Stimulated activated naive CD8-positive, alpha-beta T cell treated with anti-CD3 and anti-CD28 coated beads, Interleukin-15, Interleukin-2, amounts not matched to agents 100 U/mL and 50 U/mL, for 24 hours (primary cell): ENCODE measurements at places on chromosomes 3 and 15.
A peak's percentile ranks its signal among the peaks of the same experiment; 100 is the strongest.

DNA sequence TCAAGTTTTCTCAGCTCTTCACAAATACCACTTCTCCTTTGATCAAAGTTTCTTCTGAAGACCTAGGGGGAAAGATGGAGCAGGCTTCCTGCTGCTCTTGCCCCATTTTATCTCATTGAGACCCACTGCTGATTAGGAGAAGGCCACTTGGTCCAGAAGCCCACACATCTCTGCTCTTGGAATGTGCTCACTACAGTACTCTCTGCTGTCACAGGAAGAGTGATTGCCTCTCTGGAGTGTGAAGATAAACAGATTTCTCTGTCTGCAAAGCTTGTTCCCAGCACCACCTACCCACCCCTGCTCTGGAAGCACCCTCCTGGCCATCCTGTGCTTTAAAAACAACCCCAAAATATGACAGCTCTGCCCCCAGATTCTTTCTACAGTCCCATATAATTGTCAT lies 41.3 kb upstream of the PRTG start:
- DNase-seq: no peak

DNA sequence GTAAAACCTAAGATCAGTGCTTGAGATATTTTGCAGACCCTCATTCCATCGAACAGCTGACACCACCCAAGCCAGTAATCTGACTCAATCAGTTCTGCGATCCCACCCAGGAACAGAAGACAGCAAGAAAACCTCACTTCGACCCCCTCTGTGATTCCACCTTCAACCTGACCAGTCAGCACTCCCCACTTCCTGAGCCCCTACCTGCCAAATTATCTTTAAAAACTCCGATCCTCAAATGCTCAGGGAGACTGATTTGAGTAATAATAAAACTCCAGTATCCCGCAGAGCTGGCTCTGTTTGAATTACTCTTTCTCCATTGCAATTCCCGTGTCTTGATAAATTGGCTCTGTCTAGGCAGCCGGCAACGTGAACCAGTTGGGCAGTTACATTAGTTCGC lies 25.7 kb upstream of the CLDN16 start:
- no peak for DNase-seq

- DNase-seq: no peak
These were observed 297.2 kb downstream of the FHIT start for GRCh38 chr3:60954048-60954447.

DNA sequence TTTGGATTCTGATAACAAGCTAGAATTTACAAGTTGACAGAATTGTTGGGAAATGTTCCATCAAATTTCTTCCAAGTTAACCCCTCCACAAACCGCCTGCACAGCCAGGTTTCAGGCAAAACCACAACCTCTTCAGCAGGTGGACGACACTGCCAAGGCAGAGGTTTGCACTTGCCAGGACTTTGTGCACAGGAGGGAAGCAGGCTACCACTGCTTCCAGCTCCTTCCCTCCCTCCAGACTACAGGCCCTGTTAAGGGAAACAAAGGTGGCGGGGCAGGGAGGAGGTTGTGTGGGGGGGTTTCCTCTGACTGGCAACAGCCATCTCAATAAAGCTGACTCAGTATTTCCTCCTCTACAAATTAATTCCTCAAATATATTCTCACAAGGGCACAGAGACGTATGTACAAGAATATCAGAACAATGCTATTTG lies 42.2 kb downstream of the TBC1D2B start:
- peak; percentile 52 for DNase-seq

- DNase-seq: no peak
These were observed 376.8 kb upstream of the ALCAM start for GRCh38 chr3:104989878-104990277.

GRCh38 chr3:100912976-100913545 lies 80.2 kb downstream of the ABI3BP start:
- DNase-seq: no peak

- DNase-seq: no peak
These were observed 26.2 kb downstream of the FBXL22 start for GRCh38 chr15:63623232-63623969.

DNA sequence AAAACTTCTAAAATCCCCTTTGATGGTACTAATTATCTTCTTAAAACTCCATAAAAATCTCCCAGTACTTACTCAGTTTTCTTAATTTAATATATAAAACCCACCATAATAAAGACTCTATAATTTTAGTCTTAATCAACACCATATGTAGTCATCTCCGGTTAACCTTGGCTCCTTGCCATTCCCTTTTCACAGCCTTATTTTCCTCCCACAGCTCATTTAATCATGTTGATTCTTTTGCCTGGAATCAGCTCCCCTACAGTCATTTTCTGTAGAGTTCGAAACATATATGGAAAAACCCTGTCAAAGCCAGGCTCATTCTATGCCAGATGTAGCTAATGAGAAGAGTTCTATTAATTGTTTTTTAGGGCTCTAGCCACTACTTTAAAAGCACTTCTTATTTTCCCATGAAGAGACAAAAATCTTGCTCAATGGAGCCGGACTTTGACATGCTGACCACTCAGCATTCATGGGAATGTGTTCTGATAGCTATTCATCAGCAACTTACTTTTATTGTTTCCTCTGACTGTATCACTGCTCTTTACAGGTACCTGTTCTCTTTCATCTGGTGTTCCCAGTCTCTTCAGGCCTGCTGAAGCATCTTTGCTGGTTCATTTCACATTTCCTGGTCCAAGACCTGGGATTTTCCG lies 573.4 kb downstream of the NAALADL2 start:
- DNase-seq: no peak

DNA sequence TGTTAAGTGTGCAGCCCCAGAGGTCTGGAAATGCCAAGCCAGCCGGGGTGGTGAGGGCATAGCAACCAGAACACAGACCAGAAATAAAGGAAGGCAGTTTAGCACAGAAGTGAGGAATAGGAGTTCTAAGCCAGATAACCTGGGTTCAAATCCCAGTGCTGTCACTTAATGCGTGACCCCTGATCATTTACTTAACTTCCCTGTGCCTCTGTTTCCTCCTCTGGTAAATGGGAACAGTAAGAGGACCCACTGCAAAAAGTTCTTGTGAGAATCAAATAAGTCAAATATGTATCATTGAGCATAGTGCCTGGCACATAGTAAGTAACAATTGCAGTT lies 125.2 kb upstream of the ARHGEF3 start:
- no peak for DNase-seq

GRCh38 chr15:63500265-63501250 lies 3.8 kb upstream of the USP3 start:
- DNase-seq: no peak

DNA sequence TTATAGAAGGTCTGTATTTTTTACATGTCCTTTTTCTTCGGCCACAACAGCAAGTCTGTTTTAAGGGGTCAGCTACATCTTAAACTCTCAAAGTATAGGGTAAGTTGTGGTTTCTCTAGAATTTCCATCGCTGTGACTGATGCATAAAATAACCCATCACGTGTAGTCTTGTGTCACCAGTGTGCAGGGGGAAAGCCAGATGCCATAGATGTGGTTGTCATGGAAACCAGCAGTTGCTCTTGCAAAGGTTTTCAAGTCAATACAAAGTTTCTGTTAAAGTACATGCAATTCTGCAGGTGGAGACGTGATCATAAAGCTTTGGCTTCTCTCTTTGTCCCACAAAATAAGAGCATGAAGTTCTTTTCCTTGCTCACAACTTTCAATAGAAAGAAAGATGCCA lies 210.3 kb upstream of the ONECUT1 start:
- no peak for DNase-seq

GRCh38 chr3:175233957-175234940 lies 375.1 kb downstream of the NAALADL2 start:
- DNase-seq: no peak

DNA sequence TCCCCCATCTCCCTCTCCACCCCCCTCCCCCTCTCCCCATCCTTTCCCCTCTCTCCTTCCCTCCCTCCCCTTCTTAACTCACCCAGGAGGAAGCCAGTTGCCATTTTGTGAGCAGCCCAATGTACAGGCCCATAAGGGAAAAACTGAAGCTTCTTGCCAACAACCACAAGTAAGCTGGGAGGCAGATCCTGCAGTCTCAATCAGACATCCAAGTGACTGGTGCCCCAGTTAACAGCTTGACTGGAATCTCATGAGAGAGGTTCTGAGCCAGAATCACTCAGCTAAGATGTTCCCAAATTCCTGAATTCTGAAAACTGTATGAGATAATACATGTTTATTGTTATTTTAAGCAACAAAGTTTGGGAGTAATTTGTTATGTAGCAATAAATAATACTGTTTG lies 90.7 kb downstream of the C3orf70 start:
- no peak for DNase-seq

GRCh38 chr15:85615930-85616329 lies 178.8 kb downstream of the KLHL25 start:
- DNase-seq: no peak
